ENCODE measurements at places on chromosomes 4 and X.

- no peak for DNase-seq
These were observed 96.3 kb downstream of the ANK2 start for GRCh38 chr4:113145519-113146291.

DNA sequence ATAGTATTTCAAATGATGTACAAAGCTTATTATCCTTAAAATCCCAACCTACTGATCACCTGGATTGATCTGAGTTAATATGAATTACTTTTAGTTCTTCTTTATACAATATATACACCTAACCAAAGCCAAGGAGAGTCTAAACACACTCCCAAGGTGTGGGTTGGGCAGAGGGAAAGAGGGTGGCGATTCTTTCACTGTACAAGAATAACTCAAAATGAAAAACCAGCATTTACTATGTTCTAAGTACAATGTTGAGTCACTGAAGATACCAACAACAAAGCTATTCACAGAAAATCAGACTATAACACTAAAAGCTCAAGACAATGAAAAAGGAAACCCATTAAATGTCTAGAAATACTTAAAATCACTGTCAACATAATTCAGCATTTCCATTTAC lies 46.6 kb downstream of the ANKRD17 start:
- no peak for DNase-seq

DNA sequence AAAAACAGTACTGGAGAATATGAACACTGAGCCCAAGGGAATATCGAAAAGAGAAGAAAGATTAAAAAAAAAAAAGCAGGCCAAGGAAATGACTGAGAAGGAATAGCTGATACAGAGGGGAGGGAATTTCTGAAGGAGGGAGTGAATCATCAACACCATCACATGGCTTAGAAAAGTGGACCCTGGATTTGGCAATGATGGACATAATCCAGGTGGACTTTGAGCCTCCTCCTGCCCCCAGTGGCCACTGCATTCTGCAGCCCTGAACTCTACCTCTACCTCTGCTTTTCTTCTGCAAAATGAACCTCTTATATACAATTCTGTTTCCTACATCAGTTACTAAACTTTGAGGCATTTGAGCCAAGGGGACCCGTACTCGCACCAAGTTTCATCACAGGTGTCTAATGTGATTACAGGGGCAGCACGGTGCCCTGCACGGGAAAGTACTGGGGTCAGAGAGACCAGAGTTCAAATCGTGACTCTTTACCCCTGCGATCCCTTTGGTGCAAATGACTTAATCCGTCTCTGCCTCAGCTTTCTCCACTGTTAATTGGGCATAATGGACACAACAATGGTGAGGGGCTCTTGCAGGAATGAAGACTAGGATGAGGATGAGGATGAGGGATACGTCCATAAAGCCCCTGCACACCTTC lies 1.1 kb downstream of the OCIAD2 start:
- no peak for DNase-seq

DNA sequence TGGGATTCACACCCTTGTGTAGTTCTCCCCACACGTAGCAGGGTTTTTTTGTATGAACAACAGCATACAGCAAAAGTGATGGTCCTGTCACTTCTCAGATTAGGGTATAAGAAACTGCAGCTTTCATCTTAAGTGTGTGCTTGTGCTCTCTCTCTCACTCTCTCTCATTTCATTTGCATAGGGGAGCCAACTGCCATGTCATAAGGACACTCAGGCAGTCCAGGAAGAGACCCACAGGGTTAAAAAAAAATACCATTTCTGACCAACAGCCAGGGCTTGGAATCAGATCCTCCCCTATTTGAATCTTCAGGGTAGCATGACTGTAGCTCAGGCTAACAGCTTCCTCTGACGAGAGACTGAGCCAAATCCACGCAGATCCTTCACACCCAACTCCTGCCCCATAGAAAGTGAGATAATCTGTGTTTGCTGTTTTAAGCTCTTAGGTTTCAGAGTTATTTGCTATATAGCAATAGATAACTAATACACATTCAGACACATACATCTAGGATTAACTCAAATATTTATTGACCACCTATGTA lies 331.2 kb downstream of the PAPSS1 start:
- no peak for DNase-seq

GRCh38 chrX:49767236-49767635 lies 61.9 kb upstream of the PAGE4 start:
- no peak for DNase-seq

GRCh38 chr4:15587649-15588048 lies 67.5 kb downstream of the FBXL5 start:
- no peak for DNase-seq
